ENCODE measurements at places on chromosomes 11 and 22.
A peak's percentile ranks its signal among the peaks of the same experiment; 100 is the strongest.

DNA sequence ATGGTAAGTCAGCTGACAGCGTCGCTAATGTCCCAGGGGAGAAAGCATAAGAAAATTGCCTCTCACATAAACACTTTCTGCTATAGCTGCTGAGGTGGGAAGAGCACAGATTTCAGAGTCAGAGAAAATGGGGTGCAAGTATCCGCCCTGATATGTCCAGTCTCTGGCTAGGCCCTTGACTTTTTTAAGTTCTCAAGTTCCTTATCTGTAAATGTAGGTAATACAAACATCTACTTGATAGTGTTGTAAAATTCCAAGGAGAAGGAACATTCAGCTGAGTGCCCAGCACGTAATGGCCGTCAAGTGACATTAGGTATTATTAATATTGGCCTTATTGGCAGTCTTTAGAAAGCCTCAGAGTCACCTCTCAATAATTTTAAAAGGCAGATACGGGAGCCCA lies 143.6 kb downstream of the NTM start:
- DNase-seq: no peak

DNA sequence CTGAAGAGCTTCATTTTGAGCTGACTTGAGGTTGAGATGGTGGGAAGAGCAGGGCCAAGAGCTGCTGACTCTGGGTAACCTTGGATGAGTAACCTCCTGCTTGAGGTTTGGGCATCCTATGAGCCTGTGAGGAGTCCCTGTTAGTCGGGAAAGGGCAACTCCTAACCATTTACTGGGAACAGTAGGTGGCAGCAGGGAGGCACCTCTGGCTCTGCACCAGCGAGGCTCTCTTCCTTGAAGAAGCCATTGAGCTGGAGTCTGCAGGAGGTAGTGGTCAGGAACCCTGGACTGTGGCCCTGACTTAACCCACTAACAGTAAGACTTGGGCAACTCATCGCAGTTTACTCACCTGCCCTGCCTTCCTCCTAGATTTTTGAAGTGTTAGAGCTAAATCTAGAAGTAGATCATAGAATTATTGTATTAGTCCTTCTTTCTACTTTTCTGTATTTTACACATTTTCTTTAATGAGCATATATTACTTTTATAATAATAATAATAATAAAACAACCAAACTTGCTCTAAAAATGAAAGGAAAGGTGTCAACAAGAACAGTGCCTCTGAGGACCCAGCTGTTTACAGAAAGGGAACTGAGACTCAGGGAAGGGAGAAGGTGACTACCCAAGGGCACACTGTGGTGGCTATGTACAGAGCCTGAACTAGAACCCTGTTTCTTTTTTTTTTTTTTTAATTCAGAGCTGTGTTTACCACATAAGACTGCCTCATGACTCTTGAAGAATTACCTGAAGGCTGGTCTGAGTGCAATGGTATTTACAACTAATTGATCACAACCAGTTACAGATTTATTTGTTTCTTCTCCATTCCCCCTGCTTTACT lies 47.5 kb downstream of the MEI1 start:
- peak; percentile 83 for DNase-seq

DNA sequence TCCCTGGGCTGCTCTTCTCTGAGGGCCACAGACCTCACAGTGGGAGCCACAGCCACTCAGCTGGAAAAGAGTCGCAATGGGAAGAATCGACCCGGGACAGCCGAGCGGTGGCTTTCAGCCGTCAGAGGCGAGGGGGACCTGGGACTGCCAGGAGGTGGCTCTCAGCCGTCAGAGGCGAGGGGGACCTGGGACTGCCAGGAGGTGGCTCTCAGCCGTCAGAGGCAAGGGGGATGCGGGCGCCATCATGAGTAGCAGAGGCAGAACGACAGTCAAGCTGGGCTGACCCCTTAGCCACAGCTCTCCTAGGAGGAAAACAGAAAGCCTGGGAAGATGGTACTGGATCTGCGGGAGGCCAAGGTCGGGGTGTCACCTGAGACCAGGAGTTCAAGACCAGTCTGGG lies 14.9 kb upstream of the MUC2 start:
- DNase-seq: no peak

- DNase-seq: no peak
Observed at GRCh38 chr11:19660076-19660475, 52.6 kb upstream of the NAV2 start.

DNA sequence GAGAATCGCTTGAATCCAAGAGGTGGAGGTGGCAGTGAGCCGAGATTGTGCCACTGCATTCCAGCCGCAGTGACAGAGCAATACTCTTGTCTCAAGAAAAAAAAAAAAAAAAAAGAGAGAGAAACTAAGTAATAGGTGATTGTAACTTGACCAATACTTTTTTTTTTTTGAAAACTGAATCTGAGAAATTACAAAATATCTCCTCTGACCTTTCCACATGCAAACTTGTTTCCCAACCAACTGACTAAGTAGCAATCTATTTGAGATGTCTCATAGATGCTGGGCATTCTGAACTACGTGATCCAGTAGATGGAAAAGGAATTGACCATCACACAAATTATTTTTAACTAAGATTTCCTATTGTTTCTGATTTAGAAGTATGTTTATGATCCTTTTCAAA lies 407.3 kb upstream of the CHORDC1 start:
- DNase-seq: no peak

- DNase-seq: peak; percentile 66
Observed at GRCh38 chr11:44746894-44747293, 20.1 kb downstream of the TSPAN18 start.

DNA sequence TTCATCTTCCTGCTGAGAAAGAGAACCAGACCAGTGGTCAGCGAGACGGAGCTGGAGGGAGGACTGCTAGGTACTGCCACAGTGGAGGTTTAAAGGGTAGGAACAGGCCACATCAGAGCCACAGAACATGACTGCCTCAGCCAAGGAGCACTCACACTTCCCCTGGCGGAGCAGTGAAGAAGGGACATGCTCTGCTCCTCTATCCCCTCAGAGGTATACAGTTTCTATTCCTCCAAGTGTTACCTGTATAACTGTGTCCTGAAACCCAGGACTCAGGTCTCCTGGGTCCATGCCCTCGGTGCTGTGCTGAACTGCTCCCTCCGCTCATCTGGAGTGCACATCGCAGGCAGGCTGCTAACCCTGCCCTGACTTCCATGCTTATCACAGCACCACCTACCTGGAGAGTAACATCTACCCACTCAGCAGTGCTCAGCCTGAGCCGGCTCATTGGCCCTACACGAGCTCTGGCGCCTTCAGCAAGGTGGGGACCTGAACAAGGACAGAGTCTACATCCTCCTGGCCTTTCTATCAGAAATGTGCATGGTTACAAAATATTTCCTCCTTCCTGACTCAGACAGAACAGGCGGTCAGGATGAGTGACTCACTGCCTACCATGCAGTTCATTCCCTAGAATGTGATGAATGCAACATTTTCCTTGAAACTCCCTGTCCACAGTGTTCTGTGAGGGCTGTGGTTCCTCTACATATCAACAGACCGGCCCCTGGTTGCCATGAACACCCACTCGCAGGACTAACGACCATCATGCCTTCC lies 52.9 kb downstream of the C11orf58 start:
- peak; percentile 59 for DNase-seq

DNA sequence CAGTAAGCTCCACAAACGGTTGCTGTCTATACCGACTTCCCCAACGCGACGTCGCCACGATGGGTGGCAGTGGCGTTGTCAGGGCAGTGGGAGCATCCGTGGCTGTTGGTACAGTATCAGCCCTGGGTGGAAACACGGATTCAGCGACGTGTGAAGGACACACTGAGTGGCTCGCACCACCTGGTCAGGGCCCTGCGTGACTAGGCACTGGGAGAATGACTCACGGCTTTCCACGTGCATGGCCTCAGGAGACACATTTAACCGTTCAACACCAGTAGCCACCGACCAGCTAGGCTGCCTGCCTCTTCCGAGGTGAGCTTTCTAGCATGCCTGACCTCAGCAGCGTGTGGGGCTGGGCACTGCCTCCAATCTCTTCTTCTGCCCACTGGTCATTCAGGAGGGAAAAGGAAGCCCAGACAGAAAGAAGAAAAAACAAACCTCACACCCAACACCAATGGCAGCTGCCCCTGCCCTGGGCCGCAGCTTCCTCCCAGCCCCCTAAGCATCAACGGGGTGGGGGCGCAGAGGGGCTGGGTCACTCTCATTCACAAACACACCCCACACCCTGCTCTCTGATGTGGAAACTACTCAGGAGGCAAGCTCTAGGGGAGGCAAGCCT lies 59.0 kb downstream of the MYH9 start:
- DNase-seq: peak; percentile 59

DNA sequence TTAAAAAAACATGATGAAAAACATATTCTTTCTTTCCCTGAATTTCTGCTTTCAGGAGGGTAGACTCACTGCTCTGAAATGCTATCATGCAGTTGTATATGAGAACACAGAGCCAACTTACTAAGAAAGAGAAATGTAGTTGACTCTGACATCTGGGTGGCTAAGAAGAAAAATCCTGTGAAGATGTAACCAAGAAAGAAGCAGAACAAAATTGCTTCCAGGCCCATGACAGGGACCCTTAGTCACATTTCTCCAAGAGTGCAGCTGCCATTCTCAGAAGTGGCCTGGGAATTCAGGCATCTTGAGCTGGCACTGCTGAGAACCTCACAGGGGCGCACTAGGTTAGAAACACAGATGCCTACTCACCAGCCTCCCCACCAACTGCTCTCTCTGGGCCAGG lies 73.6 kb downstream of the RPL27A start:
- no peak for DNase-seq

Measured in femur (tissue), 1 donor.